Stimulated activated effector memory CD8-positive, alpha-beta T cell treated with anti-CD3 and anti-CD28 coated beads, Interleukin-12 subunit alpha, Interleukin-12 subunit beta, amount 100 ng/mL, for 72 hours (primary cell): ENCODE measurements at places on chromosomes 1 and 21.

GRCh38 chr1:14724678-14725077, 126.2 kb downstream of the KAZN start:
- no peak for DNase-seq

GRCh38 chr1:43367026-43367903, 546 bp downstream of the ELOVL1 start:
- peak; percentile 18 for DNase-seq

DNA sequence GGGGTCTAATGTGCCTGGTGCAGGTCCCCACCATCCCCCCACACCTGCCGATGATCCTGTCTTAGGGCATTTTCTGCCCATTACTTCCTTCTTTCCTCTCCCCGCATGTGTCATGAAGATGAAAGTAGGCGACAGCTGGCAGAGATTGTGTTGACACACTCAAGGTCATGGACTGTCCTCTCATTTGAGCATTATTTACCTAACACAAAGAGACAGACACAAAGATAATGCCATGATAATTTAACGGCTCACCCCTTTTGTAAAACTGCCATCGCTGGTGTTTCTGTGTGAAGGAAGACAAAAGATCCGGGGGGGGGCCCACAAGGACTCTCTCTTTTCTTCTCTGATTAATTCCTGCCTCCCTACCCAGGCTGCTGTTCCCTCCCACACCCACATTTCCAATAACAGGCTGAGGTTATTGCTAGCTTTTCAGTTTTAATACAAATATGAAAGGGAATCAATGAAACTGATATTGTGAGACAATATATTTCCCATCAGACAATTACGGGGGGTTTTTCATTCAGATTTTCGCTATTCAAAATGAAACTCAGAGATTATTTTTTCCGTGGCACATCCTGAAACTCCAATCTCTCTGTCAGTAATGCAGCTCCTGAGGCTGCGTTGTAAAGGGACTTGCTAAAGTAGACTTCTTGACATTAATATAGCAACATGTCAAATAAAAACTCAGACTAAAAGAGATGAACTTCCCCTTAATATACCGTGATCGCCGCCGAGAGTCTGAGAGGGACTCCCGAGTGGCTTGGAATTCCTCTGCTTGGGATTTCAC, 561.1 kb downstream of the NPHP4 start:
- no peak for DNase-seq

GRCh38 chr1:74952786-74953185, 181.4 kb upstream of the LHX8 start:
- DNase-seq: no peak

GRCh38 chr1:226436472-226436854, 28.6 kb upstream of the PARP1 start:
- DNase-seq: no peak

DNA sequence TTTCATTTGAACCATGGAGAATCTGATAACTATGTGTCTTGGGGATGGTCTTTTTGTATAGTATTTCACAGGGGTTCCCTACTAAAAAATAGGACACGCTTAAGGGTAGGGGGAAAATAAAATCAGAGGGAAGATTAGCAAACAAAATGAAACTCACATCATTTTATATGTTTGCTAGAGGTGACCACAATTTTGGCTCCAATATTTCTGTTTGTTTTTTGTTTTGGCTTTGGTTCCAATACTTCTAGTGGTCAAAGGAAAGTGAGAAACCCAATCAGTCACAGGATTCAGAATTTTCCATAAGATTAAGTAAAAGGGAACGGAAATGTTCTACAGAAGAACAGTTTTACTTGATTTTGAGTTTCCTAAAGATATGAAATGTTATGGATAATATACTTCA, 42.3 kb upstream of the SSX2IP start:
- DNase-seq: no peak

GRCh38 chr1:119453021-119453420, 38.1 kb downstream of the HSD3B2 start:
- DNase-seq: no peak

GRCh38 chr1:3971981-3972380, 71.9 kb upstream of the C1orf174 start:
- DNase-seq: no peak

DNA sequence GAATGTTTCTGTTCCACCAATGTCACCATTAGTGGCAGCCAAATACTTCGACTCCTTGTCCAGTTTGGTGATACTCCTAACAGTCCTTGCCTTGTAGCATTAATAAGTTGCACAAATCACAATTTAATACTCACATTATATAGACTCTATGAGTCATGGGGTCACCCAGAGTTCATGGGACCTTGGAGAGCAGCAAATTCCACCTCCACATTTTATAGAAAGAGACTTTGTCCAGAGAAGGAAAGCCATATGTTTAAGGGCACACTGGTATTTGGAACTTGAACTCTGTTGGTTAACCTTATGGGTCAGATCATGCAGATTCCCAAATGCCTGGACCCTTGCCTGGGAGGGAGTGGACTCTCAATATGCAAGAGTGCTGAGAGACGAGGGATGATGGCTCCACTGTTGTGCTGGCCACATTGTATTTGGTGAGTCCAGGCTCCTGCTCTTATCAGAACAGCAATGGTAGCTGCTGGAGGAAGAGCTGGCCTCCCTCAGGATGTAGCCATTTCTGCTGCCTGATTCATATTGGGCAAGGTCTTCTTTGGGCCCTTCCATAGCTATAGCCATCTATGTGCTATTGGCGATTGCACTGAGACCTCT, 30.6 kb downstream of the DNAJC6 start:
- no peak for DNase-seq

GRCh38 chr1:220966881-220967611, 87.8 kb downstream of the HLX start:
- DNase-seq: no peak

DNA sequence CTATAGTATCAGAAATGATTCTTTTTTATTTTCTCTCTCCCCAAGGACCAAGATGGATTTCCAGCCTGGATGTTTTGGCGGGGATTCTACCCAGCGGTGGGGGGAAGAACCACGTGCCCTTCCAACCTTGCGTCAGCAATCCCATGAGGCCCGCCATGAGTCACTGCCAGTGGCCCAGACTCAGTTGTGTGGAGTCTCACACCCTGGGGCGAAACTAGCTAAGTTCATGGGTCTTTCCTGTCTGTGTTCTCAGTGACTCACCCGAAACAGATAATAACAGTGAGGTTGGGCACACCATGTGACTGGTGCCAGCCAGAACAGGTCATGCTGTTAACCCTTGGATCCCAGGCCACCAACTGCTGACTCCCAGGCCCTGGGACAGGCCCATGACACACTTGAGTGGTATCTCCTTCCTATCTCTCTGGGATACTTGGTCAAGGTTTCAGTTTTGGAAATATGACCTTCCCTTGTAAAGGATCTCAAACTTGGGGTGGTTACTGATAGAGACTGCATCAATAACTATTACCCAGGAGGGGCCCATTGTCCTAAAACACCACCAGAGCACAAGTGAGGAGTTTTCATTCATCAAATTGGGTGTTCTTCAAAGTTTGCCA, 98.0 kb upstream of the DUSP10 start:
- peak; percentile 86 for DNase-seq

- DNase-seq: no peak
Observed at GRCh38 chr1:109327285-109327684, 20.5 kb upstream of the MYBPHL start.

- DNase-seq: no peak
Observed at GRCh38 chr1:195915826-195916225, 692.4 kb downstream of the KCNT2 start.

- DNase-seq: no peak
Observed at GRCh38 chr1:2417083-2417832, 4.9 kb upstream of the PEX10 start.

- DNase-seq: no peak
Observed at GRCh38 chr1:54028306-54029251, 10.6 kb upstream of the LDLRAD1 start.

GRCh38 chr1:211082824-211083223, 51.1 kb downstream of the KCNH1 start:
- no peak for DNase-seq

- no peak for DNase-seq
Observed at GRCh38 chr1:160077486-160077885, 3.9 kb upstream of the KCNJ9 start.

- no peak for DNase-seq
Observed at GRCh38 chr1:241990040-241990439, 8.9 kb downstream of the MAP1LC3C start.

DNA sequence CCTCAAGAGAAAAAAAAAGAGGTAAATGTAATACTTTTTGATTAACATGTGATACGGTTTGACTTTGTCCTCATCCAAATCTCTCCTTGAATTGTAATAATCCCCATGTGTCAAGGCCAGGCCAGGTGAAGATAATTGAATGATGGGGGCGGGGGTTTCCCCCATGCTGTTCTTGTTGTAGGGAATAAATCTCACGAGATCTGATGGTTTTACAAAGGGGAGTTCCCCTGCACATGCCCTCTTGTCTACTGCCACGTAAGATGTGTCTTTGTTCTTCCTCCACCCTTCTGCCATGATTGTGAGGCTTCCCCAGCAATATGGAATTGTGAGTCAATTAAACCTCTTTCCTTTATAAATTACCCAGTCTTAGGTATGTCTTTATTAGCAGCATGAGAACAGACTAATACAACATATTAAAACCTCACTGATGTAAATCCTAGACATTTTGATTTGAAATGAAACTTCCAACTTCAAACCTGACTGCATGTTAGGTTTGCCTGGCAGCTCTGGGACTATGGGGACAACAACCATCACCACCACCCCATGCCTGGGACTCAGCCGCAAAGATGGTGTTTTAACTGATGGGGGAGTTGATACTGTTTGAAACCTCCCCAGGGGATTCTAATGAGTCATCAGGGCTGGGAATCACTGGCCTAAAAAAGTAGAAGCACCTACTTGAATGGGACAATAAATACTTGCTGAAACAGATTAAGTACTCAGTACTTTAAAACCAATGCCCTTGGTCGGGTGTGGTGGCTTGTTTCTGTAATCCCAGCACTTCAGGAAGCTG, 32.8 kb upstream of the BACH1 start:
- no peak for DNase-seq

GRCh38 chr1:13830616-13831280, 130.8 kb downstream of the PRDM2 start:
- no peak for DNase-seq

- DNase-seq: no peak
Observed at GRCh38 chr1:56397811-56398231, 181.5 kb downstream of the PLPP3 start.

DNA sequence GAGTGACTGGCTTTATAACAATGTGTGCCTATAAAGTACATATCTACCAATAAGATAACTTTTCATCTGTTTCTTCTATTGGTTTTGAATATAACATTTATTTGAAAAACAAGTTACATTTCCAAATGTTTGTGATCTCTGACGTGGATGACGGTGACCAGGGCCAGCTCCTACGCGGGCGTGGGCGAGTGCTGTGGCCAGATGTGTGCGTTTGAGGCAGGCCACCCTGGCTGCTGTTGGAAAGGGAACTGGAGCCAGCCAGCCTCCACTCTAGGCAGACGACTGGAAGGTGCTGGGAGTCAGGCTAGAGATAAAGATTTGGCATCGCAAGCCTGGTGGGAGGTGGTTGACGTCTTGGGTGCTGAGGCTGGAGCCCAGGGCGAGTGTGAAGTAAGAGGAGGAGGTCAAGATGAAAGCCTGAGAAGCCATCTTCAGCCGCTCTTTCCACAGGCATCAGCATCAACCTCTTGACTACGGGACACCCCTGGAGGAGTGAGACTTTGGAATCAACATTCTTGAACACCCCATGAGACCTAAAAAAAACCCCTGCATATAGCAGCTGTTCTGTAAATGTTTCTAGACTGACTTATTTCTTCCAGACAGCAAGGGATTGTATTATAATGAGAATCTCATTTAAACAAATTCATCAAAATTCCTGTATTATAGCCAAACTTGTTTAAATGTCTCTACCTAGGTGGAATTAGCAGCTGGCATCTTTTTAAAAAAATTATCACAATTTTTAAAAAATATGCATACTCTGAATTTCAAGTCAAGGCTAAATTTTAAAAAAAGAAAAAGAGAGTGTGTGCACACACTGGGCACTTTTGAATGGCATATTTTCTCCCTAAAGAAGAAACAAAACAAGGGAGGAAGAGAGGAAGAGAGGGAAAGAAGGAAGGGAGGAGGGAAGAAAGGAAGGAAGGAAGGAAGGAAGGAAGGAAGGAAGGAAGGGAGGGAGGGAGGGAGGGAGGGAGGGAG, 112.5 kb upstream of the SLC44A3 start:
- no peak for DNase-seq

GRCh38 chr1:33130297-33130696, 49.3 kb downstream of the AZIN2 start:
- DNase-seq: peak; percentile 14

DNA sequence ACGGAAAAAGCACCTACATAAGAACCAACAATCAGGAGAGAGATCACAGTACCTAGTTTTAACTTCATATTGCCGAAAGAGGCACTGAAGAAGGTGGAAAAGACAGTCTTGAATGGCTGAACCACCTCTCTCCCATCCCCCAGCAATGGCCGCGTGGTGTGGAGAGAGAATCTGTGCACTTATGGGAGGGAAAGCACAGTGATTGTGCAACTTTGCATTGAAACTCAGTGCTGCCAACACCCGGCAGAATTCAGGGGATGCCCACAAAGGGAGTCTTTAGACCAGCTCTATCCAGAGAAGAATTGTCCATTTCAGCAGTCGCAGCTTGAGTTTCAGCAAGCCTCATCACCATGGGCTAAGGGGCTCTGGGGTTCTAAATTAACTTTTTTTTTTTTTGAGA, 186.3 kb upstream of the USP25 start:
- no peak for DNase-seq

DNA sequence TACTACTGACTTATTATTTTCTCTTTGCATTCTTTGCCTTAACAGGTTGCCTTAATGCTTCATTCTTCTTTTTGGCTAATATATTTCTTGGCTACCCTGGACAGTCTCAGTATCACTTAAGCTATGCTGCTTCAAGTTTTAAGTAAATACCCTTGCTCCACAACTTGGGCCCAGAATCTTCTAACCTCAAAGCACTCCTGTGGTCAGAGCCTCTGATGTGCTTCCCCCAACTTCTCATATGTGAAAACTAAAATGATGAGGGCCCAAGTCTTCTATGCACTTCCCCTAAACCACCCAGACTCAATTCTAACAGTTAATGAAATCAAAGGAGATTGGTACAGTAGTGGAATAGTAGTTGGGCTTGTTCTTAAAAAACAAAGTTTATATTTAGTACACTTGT, 314.1 kb downstream of the PLPP3 start:
- DNase-seq: no peak

DNA sequence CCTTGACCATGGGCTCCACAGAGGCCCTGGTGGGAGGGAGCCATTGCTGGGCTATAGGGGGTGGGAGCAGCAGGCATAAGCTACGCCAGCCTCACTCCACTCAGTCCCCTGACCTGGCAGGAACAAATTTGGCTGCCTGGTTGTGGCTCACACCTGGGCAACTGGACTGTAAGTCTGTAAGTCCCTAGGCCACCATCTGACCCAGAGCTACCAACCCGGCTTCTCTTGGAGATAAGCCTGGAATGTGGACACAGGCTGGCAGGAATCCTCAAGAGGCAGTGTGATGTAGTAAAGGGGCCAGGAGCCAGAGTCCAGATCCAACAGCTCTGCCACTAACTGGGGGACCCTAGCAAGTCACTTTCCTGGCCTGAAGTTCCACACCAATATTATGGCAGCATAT, 11.4 kb downstream of the NCF2 start:
- no peak for DNase-seq
